ENCODE measurements at places on chromosomes 12 and 14.
A peak's percentile ranks its signal among the peaks of the same experiment; 100 is the strongest.

- peak; percentile 84 for ATAC-seq
These were observed 155.5 kb upstream of the CCND2 start for GRCh38 chr12:4118017-4118510.

DNA sequence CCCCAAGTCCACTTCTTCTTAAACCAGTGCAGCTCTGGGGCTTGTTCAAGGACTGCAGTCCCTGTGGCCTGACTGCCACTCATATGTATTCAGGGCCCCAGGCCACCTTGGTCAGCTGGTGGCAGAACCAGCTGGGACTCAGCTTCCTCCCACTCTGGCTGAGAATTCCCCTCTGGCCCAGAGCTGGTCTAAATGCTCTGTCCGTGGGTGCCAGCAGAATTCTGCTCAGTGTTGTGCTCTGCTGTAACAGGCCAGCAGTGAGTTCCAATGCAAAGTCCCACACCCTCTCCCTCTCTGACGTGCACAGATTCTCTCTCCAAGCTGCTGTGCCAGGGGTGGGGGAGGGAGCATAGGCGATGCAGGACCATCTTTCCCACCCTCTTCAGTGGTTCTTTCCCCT is 210.4 kb upstream of the RGS6 start:
- no peak for ATAC-seq

DNA sequence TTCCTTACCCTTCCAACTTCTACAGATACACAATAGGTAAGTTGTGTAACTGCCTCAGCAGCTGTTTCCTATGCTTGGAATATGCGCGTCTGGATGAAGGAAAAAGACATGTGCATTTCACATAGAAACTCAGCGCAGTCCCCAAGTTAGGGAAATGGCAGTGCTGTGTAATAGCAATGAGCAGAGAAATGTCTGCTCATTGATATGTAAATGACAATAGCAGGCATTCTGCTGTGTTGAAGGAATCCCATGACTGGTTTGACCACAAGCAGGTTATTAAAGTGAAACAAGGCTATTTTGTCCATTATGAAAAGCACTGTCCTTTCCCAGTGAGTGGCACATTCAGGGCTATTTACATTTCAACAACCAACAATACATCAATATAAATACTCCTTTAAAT is 106.6 kb downstream of the BTG1 start:
- ATAC-seq: no peak

DNA sequence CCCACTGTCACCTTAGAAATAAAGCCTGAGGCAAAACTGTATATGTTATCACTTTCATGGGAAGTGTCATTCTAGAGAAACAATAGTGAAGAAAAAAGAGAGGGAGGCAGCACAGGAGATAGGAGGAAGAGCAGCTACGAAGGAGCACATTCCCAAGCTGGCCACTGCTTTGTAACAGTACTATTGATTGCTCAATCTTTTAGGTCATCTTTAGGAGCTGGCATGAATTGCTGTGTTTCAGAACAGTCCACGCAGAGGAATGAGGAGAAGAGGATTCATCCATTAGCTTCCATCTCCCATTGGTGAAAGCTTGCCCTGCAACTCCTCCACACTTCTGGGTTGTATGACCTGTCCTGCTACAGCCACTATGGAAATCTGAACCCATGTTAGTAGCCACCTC is 372.5 kb upstream of the DDHD1 start:
- no peak for ATAC-seq

DNA sequence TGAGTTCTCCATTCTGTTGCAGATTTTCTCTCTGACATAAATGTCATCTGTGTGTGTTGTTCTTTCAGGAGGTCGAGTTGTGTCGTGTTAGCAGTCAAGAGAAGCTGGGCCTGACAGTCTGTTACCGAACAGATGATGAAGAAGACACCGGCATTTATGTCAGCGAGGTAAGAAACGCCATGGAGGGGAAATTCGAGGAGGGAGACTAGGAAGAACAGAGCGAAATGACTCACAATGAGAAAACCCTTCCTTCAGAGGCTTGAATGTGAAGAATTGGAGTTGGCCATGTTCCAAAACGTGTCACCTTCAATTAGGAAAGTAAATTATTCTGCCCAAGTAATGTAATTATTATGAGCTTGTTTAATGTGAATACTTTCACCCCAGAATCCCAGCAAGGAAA is 364.5 kb downstream of the PDZRN4 start:
- ATAC-seq: no peak

GRCh38 chr12:62267480-62267879 is 7.3 kb downstream of the USP15 start:
- ATAC-seq: no peak

GRCh38 chr12:57340104-57340503 is 89.1 kb upstream of the STAC3 start:
- ATAC-seq: no peak

DNA sequence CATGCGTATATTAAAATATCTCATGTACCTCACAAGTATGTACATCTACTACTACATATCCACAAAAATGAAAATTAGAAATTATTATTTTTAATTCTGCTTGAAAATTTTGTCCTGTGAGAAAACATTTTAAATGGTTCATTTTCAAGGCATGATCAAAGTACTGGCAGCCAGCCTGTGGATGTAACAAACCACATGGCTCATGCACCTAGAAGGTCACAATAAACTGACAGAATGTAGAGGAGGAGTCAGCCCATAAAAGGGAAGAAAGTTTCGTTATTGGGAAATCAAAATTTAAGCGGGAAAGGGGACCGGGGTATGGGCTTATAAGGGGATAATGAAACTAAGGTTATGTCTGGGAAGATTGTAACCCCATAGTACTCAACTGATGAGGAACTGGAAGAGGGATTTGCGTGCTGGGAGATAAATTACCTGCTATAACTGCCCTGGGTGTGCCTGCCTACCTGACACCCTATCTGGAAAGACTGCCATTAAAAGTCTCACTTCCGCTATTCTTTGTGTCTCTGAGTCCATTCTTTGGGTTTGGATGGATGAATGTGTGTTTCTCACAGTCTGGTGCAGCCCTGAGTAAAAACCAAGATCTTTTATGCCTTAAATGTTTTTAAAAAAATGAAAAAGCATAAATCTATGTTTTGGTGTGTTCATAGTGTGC is 62.2 kb upstream of the PCED1B start:
- no peak for ATAC-seq

- no peak for ATAC-seq
These were observed 23.2 kb downstream of the OR6S1 start for GRCh38 chr14:20618271-20618749.

DNA sequence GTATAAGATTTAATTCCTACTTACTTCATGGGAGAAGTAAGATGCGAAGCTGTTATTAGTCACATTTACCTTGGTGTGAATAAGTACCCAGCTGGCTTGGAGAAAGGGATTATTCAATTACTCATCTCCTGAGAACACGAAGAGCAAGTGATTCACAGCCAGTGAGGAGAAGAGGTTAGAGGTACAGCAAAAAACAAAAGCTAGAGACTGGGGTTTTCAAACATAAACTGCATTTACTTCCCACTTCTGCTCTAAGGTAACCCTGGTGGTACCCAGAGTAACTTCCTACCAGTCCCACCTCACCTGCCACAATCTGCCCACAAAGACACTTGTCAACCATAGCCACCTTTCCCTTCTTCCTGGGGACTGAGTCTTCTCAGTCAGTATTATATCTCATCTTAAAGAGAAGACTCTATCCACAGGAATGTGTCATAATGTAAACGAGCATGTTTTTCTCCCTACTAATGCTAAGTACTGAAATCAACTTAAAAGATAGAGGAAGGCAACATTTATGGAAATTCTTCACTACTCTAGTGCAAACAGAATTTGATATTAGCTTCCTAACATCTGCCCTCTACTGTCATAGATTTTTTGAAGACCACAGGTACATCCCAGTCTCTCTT is 6.0 kb upstream of the IL22 start:
- ATAC-seq: no peak

DNA sequence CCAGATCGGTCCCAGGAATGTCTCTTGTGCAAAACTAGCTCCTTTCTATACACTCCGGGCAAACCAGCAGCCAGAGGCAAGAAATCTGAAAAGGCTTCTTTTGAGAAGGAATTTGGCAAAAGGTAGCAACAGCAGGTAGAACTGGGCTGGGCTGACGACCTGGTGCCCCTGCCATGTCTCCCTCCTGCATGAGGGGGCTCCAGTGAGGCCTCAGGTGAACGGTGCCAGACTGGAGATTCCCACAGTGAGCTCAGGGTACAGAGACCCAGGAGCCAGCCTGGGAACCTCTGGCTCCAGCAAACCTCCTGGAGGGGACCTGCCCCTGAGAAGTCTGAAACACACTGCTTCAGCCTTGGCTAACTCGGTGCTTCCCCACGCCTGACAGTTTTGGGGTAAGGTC is 10.8 kb downstream of the ITPK1 start:
- ATAC-seq: no peak

- ATAC-seq: no peak
These were observed 39.7 kb upstream of the FOS start for GRCh38 chr14:75238756-75239455.

- peak; percentile 91 for ATAC-seq
These were observed 98.2 kb downstream of the SNAPC1 start for GRCh38 chr14:61860294-61860918.

DNA sequence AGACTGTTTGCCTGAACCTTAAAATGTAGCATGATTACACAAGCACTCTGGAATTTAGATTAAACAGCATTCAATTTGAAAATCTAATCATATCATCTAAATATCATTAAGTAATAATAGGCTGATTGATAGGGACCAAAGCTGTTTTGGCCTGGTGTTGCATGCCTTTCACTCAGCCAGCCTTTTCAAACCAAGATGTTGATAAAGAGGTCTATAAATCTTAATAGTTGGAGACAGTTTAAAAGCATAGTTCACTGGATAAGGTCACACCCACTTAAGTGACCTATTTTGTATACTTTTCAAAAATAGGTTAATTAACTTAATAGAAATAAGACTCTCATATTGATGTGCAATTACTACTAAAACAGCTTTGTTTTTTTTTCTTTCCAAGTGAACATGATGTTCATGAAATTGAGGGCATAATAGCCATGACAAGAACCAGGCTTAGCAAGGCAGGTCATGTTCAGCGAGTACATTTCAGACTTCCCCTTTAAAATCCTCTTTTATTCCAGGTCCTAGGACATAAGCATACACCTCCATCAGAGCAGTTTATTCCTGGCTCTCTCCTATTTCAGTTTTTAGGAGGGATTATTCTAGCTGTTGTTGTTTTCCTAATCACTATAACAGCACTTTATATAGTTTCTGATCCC is 349.0 kb downstream of the RAD51B start:
- ATAC-seq: no peak

- ATAC-seq: peak; percentile 47
These were observed 25.9 kb downstream of the UBE2N start for GRCh38 chr12:93415723-93416464.

GRCh38 chr12:100845095-100845494 is 50.5 kb downstream of the ANO4 start:
- ATAC-seq: peak; percentile 74

DNA sequence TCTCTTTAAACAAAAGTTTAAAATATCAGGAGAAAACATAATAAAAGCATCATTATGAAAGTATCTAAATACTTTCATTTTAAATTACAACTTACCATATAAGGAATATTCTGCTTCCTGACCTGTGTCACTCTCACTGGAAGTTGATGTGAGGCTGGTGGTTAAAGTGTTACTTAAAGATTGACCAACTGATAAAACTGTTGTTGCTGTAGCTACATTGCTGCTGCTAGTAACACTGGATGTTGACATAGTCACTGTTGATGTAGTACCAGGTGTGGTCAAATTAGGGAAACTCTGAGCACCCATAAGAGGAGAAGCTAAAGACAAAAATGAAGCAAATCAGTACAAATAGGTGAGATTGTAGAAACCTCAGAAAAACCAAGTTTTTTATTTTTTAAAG is 79.9 kb downstream of the HECTD1 start:
- no peak for ATAC-seq

- peak; percentile 36 for ATAC-seq
These were observed 37.6 kb downstream of the WNK1 start for GRCh38 chr12:789852-790563.

- ATAC-seq: no peak
These were observed 51.1 kb upstream of the TCL1A start for GRCh38 chr14:95765051-95765450.

GRCh38 chr14:94344389-94344788 is 21.3 kb upstream of the SERPINA6 start:
- no peak for ATAC-seq

GRCh38 chr12:42166501-42166900 is 21.8 kb upstream of the GXYLT1 start:
- no peak for ATAC-seq

- no peak for ATAC-seq
These were observed at the start of gene LHX5 for GRCh38 chr12:113471619-113472171. Gene LHX5 (minus strand): TSS chr12:113471871. CDS start chr12:113471498, 373 bp downstream.

DNA sequence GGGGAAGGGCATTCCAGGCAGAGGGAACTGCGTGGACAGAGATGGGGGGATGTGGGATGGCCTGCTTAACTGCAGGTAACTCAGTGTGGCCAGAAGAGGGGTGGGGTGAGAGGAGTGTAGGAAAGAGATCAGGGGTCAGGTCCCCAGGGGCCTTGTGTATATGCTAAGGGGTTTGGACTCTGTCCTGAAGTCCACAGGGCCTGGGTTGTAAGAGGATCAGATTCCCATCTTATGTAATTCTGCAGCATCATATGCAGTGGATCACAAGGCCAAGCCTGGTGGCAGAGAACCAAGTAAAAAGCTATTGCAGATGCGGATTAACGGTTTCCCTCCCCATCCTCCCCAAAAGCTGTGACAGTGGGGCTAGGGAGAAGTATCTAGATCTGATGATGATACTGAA is 8.7 kb downstream of the TCTN1 start:
- no peak for ATAC-seq

- no peak for ATAC-seq
These were observed 4.4 kb upstream of the DCP1B start for GRCh38 chr12:2008677-2009076.

DNA sequence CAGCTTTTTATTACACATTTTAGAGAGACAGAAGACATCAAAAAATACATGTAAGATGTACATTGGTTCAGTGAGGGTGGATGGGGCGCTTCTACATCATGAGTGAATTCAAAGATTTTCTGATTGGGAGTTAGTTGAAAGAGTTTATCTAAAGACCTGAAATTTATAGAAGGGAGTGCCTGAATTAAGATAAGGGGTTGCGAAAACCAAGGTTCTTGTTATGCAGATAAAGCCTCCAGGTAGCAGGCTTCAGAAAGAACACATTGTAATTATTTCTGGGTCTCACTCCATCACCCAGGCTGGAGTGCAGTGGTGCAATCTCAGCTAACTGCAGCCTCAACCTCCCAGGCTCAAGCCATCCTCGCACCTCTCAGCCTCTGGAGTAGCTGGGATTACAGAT is 26.2 kb upstream of the TMPO start:
- ATAC-seq: no peak

GRCh38 chr12:44358636-44359035 is 517.5 kb downstream of the NELL2 start:
- no peak for ATAC-seq

- ATAC-seq: no peak
These were observed 210.0 kb downstream of the ERC1 start for GRCh38 chr12:1201030-1201429.
